ENCODE measurements at places on chromosomes 5 and 9. TPM values are rescaled to one million over a fixed set of nuclear protein-coding genes. Genes with fewer than 3 reads are reported as not detected.

The S1PR3 gene
- polyA plus RNA-seq, result 83.0 TPM

The PRRT1B gene
- 7.2 TPM for polyA plus RNA-seq

The CCNI2 gene
- 0.42 TPM for polyA plus RNA-seq

GRCh38 chr5:78002690-78003089 is 226.6 kb upstream of the TBCA start:
- no peak for DNase-seq

DNA sequence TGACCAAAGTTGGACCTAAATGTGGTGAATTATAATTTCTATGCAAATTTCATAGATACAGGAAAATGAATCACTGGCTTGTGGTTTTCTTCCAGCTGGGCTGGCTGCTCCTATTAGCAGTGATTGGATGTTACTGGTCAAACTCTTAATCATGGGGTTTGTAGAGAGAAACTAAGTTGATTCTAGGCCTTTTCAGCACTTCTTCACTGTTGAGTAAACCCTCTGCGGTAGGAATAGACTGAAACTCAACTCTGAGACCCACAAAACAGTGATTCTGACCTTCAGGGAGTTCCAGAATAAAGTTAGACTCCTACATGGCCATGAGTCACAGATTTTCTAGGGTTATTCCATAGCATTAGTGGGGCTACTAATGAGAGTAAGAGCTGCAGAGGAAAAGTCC is 47.9 kb upstream of the FKTN start:
- DNase-seq, result no peak
